ENCODE measurements at places on chromosomes 7 and 10.

DNA sequence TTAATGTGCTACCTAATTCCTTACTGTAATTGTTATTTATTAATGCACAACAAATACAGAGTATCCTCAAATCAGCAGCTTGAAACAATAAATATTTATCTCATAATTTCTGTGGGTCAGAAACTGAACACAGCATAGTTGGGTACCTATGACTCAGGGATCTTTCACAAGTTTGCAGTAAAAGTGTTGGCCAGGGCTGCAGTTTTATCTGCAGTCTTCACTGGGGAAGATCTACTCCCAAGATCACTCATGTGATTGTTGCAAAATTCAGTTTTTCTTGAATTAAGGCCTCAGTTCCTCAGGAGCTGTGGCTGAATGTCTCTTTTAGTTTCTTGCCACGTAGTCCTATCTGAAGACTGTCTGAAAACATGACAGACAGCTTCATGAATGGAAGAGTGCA, 237.8 kb downstream of the ZWINT start:
- DNase-seq, result no peak

- DNase-seq, result no peak
These were observed 121.7 kb upstream of the RSU1 start for GRCh38 chr10:16938952-16939351.

DNA sequence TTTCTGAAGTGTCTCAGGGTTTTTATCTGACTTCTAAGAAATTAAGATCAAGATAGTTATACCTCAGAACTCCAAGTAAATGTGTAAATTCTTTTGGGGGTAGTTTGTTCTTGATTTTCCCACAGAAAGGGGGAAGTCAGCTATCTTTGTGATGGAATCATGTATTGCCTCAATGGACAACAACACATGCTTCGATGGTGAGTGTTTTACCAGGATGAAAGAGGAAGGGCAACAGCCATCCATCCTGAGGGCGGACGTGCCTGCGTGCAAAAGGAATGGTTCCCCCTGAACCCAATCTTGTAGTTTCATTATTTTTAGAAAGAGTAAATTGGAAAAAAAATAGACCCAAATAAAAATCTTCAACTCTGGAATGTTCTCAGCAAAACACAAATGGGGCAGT, 67.2 kb upstream of the ZPBP start:
- no peak for DNase-seq

DNA sequence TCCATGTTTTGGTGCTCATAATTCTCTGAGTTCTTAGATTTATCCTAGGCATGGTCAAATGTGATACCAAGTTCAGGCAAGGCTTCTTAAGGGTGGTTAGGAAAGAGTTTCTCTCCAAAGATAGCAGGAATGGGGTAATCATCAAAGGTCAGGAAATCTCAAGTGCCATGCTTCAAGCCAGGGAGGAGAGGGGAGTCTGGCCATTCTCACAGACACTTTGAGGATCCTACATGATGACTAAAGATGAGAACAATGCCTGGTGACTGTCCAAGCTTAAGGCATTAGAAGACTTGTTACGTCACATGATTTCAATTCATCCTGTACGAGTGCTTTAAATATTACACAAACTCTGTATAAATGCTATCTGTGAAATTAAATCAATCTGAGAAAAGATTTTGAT, 59.4 kb downstream of the POM121L12 start:
- DNase-seq, result no peak

GRCh38 chr10:6757158-6757557, 177.1 kb upstream of the PRKCQ start:
- DNase-seq, result no peak

GRCh38 chr7:20794676-20795075, 8.0 kb upstream of the SP8 start:
- no peak for DNase-seq

DNA sequence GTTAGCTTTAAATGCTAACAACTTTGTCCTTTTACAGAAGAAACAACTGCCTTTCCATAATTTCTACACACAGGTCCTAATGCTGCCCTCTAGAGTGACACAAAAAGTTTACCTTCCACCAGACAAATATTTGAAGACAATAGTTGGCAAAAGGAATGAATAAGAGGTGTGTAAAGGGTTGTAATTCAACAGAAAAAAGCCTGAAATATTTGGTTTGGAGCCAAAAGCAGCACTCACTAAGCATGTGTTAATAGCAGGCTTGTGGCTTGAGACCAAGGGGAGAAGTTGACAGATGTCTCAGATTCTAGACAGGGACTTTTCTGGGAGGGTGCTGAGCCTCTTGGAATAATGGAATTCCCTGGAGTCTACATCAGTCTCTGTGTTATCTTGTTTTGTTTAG, 156.2 kb upstream of the GALNT17 start:
- DNase-seq, result no peak

DNA sequence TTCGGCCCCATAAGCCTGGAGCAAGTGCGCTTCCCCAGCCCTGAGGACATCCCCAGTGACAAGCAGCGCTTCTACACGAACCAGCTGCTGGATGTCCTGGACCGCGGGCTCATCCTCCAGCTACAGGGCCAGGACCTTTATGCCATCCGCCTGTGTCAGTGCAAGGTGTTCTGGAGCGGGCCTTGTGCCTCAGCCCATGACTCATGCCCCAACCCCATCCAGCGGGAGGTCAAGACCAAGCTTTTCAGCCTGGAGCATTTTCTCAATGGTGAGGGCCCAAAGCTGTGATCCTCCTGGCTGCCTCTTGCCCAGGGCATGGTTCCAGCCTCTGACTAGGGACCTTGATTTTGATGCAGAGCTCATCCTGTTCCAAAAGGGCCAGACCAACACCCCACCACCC, 10.1 kb downstream of the IRF5 start:
- DNase-seq, result no peak

DNA sequence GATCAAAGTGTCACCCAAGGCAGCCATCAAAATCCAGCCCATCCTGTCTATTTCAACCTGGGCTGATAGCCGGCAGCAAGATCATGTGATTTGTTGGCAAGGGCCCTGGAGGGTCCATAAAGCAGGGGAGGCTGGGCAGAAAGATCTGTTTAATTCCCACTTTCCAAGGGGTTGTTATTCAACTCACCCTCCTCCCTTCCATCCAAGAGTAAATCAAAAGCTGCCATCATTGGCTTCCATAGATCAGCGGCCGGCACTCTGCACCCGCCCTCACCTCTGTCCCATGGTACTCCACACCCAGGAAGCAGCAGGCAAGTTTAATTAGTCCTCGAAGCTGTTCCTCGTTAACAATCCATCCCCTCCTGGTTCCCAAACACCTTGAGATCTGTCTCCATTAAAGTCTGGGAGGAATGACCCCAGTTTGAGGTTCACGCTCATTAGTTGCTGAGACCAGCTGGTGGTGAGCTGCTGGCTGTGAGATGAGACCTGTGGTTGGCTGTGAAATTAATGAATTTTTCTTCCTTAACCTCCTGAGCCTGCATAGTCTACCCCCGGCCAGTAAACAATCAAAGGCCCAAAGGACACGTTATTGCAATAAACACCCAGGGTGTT, 120.6 kb upstream of the CHST15 start:
- no peak for DNase-seq

DNA sequence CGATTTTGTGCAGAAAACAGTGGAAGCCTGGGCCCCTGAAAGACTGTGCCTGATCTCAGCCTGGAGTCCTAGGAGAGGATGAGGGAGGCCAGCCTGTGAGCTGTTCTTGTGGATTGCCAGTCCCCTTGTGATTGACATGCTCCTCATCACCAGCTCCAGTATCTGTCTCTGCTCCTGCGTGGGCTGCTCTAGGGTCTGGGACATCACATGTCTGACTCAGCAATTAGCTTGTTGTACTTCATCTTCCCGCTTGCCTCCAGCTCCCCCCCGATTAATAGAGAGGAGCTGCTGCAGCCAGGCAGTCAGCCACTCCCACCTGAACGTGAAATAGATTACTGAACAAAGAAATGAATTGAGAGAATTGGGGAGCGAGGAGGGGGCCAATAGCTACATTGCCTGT, 99.6 kb upstream of the TBX20 start:
- no peak for DNase-seq

DNA sequence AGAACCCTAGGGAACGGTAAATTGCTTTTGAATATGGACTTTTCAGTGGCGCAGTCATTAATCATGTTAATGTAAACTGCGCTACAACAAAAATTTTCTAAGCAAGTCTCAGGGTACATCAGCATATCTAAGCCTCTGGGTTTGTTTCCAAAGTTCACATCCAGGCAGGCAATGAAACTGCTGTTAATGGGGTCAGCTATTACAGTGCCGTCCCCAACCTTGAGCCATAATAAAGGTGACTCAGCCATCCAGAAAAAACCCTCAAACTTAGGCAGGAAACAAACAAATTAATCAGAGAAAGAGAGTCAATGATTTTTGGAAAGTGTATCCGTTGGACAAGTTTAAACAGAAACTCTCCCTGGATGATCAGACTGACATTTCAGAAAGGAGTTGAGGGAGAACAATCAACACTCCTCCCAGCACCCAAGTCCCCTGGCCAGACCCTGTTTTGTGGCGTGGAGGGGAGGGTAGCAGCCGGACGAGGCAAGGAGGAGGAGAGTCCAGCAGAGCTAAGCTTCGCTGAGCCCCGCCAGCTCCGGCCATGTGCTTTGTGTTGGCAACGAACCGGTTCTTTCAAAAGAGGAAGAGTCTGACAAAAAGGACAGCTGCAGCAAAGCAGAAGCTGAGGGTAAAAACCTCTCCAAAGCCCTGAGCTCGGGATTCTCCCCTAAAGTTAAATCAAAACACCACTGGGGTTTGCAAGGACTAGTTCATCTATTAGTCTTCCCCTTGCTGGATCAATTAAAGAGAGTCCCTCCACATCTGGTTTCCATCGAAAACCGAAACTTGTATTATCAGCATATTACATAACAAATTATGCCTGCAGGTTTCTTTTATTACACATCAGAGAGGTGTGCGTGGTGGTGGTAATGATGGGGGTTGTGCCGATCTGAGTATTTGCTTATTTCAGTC, 3.6 kb downstream of the FAM53B start:
- DNase-seq, result no peak

- no peak for DNase-seq
These were observed 489.0 kb downstream of the GATA3 start for GRCh38 chr10:8543361-8544056.

DNA sequence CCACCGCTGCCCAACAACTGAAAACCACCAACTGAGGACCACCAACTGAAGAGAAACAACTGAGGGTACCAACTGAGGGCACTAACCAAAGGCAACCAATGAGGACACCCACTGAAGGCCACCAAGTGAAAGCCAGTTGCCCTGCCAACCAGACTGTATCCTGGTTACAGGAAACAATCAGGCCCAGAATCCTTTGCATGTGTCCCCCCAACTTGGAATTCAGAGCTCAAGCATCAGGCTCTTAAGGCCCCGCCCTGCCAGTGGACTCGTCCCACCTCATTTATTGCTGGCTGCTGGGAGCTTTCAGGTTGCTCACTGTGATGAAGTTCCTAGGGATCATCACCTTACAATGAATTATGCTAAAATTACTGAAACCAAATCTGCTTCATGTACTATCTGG, 76.6 kb upstream of the ABI1 start:
- no peak for DNase-seq

DNA sequence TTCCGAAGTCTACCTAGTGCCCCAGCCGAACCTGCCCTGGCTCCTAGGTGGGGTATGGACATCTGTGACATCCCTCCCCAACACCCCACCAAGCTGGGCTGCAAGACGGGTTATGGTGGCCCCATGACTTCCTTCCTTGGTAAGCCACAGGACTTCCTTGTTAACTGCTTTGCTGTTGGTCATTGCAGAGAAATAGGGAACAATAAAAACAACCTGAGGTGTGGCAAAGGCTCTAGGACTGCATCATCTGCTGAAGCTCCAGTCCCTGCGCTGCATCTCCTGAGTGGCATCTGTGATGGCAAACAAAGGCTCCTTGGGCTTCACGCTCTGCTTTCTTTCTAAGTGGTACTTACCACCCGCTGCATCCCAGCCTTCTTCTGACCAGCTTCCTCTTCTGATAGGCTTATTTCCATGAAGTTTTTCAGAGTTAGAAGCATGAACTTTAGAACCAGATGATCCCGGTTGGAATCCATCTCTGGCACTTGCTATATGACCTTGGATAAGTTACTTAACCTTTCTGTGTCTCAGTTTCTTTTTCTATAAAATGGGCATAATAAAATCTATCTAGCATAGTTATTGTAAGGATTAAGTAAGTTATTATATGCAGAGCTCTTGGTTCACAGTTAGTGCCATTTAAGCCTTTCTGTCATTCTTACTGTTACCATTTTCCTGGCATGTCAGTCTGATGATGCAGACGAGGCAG, 216.8 kb downstream of the RPS24 start:
- DNase-seq, result no peak

- no peak for DNase-seq
These were observed 1.3 kb downstream of the TSPAN13 start for GRCh38 chr7:16754856-16755317.

DNA sequence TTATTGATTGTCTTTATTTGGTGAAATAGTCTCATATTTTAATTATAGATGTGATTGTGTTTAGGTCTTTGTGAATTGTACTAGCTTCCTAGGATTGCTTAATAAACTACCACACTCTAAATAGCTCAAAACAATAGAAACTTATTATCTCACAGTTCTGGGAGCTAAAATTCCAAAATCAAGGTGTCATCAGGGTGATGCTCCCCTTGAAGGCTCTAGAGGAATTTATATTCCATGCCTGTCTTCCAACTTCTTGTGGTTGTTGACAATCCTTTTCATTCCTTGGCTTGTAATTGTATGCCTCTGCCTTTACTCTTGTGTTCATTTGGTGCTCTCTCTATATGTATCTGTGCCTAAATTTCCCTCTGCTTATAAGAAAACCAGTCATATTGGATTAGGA, 155.3 kb upstream of the AKR1E2 start:
- peak; percentile 70 for DNase-seq

DNA sequence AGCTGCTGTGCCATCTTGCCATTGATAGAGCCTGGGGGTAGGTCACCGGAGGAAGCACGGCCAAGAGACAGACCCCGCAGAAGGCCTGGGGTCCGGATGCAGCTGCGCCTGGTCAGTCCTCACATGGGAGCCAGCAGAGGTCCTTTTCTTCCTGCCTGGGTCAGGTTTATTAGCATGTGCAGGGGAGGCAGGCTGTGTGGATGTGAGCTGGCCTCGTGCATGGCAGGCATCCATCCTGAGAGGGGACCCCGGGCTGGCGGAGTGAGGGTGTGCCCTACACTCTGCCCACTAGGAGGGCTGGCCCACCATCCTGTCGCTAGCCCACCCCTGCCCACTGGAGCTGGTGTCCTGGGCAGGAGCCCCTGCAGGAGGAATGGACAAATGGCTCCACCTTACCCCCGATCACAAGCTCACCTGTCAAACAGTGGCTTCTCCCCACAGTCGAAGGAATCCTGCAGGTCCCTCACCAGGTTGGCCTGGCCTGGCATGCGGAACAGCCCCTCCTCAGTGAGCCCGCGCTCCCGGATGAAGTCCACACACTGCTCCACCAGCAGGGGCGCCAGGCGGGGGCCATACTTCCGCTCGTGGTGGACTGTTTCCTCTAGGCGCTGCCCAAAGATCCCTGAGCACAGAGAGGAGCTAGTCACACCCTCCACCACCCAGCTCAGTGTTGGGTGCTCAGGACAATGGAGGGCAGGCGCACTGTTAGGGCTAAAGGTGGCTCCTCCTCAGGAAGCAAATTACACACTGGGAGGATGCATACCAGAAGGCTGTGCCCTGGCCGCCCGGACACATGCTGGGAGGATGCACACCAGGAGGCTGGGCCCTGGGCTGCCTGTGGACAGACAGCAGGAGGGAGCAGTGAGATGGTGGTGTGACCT, 145.4 kb downstream of the ARHGAP22 start:
- no peak for DNase-seq

Measured in fibroblast of skin of scalp (primary cell).